Thymus (tissue), 14 donors: ENCODE measurements at places on chromosomes 5 and 9. TPM values are rescaled to one million over a fixed set of nuclear protein-coding genes. Genes with fewer than 3 reads are reported as not detected.

FGF18 gene
- 0.80 TPM for total RNA-seq

SEC16A gene
- 13.6 TPM for total RNA-seq

FOXD4L3 gene
- total RNA-seq: 0.94 TPM

CLIC3 gene
- total RNA-seq: 13.6 TPM

GRCh38 chr5:122756264-122756911 is 18.5 kb upstream of the SNX2 start:
- H3K36me3 ChIP-seq: no peaks in the 10 kb centered on the region
- H3K4me1 ChIP-seq: no peaks in the 10 kb centered on the region
- H3K27me3 ChIP-seq: no peaks in the 10 kb centered on the region
- H3K4me3 ChIP-seq: no peak overlapping the region
- no peak for DNase-seq
